ENCODE measurements at places on chromosomes 13 and 19. TPM values are rescaled to one million over a fixed set of nuclear protein-coding genes. Genes with fewer than 3 reads are reported as not detected.

OR7A5 gene
- not detected for total RNA-seq

HS6ST3 gene
- total RNA-seq, result not detected

ZNF565 gene
- total RNA-seq, result 5.2 TPM

SHISA2 gene
- total RNA-seq, result 1.1 TPM

LIM2 gene
- total RNA-seq, result not detected

FUT2 gene
- not detected for total RNA-seq

All from activated naive CD8-positive, alpha-beta T cell treated with anti-CD3 and anti-CD28 coated beads, Interleukin-2, amount 10 ng/mL, durations not matched to agents 7 days and 5 days (primary cell).